Stimulated activated CD4-positive, alpha-beta T cell treated with anti-CD3 and anti-CD28 coated beads, Interleukin-12 subunit alpha, Interleukin-12 subunit beta, amount 100 ng/mL, for 4 hours (primary cell): ENCODE measurements at places on chromosomes 6 and 20.

DNA sequence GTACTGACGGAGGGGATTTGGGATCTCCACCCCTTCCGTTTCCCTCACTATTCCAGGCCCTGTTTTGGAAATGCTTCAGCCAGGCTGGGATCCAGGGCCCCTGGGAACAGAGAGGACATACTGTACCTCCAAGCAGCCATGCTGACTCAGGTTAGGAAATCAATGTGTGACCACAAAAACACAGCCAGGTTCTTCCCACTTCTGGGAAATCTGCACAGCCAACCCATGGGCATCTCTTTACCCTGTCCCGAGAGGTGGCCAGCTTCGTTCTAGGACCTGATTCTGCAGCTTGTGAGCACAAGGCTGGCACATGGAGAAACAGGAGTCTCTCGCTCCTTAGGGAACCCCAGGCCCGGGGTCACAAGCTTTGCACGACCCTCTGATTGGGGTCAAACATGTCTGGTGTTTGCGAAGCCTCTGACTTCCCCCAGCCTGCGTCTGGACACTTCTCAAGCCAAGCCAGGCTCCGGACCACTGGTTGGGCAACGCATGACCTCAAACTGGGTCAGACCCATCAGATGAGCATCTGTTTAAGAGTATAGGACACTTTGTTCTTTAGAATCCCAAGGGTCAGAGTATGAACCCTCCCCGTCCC, 8.3 kb upstream of the TTPAL start:
- DNase-seq = no peak

GRCh38 chr6:15132854-15133670, 112.8 kb upstream of the JARID2 start:
- no peak for DNase-seq

- DNase-seq = no peak
Measured at GRCh38 chr6:17907406-17908229, 79.8 kb downstream of the KIF13A start.

DNA sequence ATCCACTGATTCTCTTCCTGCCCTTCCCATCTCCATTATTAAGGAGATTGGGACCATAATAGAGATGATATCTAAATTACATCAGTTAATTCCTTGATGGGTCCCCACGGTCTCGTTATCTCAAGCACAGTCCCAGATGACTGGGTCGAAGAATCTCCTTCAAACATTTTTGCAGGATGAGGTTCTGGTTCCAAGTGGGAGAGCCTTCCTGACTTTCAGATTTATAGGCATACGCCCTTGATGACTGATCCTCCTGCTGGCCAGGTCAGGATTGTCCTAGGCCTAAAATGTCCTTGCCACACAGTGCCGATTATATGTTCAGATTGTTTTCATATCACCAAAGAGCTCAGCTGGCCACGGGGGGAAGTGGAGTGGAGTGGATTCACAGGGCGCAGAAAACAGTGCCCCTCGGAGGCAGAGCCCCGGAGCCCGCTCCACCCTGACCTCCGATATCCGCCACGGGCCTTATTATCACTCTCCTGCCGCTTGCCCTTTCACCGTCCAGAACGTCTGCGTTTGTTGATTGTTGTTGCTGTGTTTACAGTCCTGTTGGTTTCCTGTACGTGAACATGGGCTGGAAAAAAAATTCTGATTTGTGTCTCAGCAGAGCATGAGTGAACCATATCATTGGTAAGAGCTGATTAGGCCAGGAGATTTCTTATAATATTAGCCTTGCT, 8.9 kb downstream of the BMP6 start:
- DNase-seq = no peak

DNA sequence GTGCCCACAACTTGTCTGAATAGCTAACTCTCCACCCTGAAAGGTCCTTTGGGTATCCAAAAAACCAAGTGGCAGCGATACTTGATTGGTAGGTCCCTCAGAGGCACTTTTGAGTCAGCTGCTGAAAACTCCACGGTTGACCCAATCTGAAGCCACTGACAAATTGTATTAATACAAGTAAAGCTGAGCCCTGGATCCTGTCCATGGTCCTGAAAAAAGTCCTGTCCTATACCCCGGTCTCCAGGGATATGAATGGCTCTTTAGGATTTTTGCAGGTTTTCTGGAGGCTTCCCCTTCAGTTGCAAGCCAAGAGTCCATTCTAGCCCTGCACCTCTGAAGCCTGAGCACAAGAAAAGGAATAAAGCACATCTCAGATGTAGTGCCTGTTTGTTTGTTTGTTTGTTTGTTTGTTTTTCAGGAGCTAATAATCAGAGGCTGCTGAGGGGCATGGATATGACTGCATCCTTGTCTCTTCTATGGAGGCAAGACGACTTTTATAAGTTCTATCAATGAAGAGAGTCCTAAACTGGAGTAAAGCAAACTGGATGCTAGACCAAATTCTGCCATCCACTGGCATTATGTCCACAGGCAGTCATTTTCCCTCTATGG, 1.7 kb upstream of the SLC12A5 start:
- DNase-seq = no peak

DNA sequence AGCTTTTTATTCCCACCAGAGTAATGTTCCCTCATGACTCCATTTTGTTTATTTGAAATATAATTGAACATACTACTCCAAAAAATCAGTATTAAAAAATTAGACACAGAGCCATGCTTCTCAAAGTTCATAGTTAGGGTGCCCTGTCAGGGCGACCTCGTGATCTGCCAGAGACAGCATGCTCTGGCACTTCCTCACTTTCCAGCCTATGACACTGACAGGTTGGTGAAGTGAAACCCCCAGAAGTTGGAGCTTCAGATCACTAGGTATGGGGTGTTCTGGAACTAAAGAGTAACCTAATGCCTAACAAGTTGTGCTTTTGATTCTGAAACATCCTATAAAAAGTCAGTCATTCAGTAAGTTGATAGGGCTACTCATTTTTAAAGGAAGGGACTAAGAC, 93.0 kb downstream of the TBC1D7 start:
- no peak for DNase-seq

DNA sequence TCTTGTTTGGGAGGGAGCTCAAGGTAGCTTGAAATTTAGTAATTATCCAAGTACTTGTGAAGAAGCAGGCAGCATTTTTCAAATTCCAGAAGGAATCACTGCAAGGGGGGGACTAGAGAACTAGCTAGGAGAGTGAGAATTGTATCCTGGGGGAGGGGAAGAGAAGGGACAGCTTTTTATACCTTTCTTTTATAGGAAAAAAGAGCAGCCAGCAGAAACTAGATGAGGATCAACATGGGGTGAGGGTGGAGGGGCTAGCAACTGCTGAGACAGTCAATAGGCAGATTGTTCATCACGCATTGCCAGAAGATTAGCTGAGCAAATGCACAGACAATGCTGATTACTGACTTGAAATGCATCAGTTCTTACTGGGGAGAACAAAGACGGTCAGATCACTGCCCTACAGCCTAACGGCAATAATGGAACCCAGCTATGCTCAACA, 514.3 kb upstream of the CITED2 start:
- no peak for DNase-seq

- no peak for DNase-seq
Measured at GRCh38 chr6:66740346-66740745, 1033.3 kb upstream of the EYS start.

GRCh38 chr6:108715832-108716231, 132.4 kb upstream of the ARMC2 start:
- DNase-seq = no peak

GRCh38 chr20:23207826-23208540, 121.9 kb upstream of the CD93 start:
- DNase-seq = no peak

DNA sequence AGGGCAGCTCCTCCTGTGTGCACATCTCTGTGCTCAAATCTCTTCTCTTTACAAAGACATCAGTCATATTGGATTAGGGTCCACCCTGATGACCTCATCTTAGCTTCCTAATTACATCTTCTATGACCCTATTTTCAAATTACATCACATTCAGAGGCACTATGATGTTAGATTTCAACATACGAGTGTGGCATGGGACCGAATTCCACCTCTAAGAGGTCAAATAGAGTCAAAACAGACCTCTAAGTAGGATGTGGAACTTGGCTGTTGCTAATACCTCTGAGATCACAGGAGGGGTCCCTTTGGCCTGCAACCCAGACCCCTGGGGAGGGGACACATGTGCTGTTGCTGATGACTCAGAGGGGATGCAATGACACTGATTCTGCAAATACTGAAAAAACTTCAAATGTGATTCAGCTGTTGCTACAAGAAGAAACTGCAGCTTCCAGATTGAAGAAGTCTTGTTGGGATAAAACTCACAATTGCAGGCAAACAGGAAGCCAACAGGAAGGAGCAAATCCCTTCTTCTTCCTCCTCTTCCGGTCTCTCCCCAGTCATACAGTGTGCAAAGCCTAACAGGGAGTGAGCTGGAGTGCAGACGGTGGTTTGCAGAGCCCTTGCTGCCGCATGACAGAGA, 216.2 kb downstream of the MYLK4 start:
- no peak for DNase-seq

GRCh38 chr20:36682311-36682710, 36.3 kb upstream of the SLA2 start:
- DNase-seq = no peak

DNA sequence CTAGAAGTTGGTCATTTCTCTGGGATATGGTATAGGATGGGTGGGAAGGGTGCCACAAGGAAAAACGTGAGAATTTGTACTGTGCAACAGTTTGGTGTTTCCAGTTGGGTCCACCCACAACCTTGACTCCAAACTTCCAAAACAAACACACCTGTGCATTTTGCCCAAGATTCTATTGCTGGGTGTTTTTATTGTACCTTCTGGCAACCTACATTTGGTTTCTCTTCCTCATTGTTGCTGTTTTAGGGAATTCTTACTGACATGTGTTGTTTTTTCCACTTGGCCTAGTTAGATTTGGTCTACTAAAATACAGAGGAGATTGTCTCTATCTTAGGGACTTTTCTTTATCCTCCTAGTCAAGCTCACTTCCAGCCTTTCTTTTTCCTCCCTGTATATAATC, 16.7 kb downstream of the TULP4 start:
- DNase-seq = no peak
